ENCODE measurements at places on chromosomes 11 and 22.

DNA sequence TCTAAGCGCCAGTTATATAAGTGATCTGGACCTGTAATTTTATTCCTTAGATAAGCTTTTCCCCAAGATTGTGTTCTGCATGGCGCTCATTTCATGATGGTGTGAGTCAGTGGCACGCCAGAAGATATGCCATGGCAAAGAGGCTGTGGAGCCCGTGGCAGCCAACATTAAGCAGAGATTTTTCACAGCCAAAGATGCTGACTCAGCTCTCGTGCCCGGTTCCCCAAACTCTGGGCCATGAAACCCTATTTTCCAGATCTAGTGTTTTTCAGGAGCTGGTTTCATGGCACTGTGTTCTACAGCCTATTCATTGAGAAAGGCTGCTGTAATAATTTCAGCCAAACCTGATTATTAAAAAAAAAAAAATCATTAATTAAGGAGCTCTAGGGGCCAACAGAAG is 15.4 kb upstream of the LINC01488 start:
- DNase-seq = no peak

DNA sequence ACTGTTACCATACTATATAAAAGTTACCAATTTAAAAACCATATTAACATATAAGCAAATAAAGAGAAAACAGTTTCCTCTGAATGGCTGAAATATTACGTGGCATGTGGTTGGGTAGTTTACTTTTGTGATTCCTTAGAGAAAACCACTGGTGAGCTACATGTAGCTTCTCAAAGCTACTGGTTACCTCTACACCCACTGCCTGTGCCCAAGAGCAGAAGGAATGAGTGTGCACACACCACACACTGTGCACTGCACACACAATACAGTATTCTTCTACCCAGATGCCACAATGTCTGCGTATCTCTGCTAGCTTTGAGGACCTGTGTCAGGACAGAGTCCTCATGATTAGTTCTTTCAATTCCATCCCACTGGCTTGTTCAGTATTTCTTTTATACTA is 25.5 kb upstream of the YPEL1 start:
- DNase-seq = no peak

GRCh38 chr11:48096588-48097525 is 116.5 kb downstream of the PTPRJ start:
- DNase-seq = no peak

GRCh38 chr22:40202225-40202944 is 24.7 kb downstream of the TNRC6B start:
- no peak for DNase-seq

GRCh38 chr22:49070501-49070900 is 757.2 kb downstream of the BRD1 start:
- DNase-seq = no peak

Data from activated T-helper 1 cell treated with anti-CD3 and anti-CD28 coated beads, Interleukin-2, amount 50 U/mL, for 16 hours (primary cell).